ENCODE measurements at places on chromosomes 1 and 21. TPM values are rescaled to one million over a fixed set of nuclear protein-coding genes. Genes with fewer than 3 reads are reported as not detected.

The BEND5 gene
- 1.9 TPM for total RNA-seq

The EXO1 gene
- total RNA-seq = 30.2 TPM

GRCh38 chr1:111758373-111758772 is 2.7 kb downstream of the DDX20 start:
- DNase-seq = no peak

DNA sequence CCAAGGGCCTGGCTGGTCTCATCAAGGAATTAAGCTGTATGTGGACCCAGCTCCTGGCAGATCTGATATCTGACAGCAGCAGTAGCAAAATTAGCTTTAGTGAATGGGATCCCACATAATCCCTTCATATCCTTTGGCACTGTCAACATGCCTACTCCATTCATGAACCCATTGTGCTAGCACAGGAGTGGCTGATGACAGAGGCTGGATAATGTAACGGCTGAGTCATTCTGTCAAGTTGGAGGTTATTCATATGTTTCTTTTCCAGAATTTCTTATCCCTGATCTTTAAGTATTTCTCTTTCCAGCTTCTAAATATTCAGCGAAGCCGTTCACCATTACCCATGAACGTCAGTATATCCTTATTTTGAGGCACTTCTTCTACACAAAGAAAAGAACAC is 84.3 kb downstream of the EXTL2 start:
- no peak for DNase-seq

DNA sequence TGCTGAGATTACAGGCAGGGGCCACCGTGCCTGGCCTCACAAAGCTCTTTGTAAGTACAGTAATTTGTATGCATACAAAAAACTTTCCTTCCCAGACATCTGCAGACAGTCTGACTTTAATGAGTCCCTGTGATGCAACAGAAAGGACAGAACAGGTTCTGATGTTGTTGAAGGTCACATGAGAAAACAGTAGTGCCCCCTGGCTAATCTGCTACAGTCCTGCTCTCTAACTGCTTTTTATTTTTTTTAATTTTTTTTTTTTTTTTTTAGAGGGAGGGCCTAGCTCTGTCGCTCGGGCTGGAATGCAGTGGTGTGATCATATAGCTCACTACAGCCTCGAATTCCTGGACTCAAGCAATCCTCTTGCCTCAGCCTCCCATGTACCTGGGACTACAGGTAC is 36.7 kb downstream of the ACBD3 start:
- no peak for DNase-seq

DNA sequence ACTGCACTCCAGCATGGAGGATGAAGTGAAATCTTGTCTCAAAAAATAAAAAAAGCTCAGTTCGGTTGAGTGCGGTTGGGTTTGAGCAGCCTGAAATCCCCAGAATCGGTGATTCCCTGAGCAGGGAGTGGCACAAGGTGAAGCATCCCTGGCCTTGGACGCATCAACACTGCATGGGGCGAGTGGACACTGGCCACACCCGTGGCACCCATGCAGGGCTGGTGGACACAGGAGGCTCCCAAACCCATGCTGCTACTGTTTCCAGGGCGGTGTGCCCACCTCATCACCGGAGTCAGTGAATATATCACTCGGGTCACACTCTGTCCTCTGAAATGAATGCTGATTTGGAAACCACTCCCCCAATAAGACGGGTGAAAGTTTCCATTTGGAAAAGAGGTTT is 53.4 kb upstream of the ACTRT2 start:
- DNase-seq = no peak

DNA sequence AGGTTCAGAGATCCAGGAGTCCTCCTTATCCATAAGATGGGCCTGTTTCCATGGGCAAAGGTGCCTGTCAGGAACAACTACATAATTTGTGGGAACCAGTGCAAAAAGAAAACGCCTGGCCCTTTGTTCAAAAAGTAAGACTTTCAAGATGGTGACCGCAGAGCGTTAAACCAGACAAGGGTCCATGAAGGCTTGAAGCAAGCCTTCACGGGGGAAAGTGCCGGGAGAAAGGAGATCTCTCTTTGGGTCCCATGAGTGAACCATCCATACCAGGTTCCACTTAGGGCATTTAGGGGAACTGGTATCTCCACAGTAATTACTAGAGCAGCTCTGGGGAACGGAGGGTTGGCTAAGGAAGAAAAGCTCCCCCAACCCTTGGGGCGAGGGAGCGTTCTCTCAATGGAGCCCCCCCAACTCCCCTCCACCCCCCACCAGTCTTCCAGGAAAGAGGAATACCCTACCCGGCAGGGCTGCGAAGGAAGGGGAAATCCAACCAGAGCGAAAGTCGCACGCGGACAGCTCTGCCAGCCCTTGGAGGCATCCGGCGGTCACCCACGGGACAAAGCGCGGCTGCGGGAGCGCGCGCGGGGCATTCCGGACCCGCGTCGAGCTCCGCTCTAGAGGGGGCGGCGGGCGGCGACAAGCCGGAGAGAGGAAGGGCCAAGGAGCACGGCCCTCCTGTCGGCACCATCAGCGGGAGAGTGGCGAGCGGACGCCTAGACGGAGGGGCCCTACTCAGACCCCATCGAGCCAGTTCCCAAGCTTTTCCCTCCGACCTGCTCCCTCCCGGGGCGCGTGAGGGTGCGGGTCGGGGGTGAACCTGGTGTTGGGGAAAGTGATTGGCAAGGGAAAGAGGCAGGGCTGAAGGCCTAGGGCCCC is 687 bp upstream of the RASSF5 start:
- no peak for DNase-seq

DNA sequence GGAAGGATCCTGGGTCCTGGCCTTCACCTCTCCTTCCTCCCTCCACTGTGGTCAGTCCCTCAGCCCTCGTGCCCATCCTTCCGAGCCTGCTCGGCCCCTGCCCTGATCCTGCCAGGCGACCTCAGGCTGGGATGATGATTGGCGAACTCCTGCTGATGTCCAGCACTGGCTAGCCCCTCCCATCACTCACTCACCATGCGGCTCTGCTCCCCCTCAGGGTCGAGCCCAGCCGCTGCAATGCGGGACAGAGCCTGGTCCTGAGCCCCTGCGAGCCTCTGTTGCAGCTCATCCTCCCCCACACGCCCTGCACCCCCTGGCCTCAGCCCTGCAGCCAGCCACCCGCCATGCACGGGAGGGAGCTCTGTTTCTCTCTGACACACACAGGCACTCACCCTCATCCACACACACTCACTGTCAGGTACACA is 100.2 kb downstream of the DMRTB1 start:
- no peak for DNase-seq

- no peak for DNase-seq
These were observed 729 bp downstream of the APP start for GRCh38 chr21:26169611-26170470.

DNA sequence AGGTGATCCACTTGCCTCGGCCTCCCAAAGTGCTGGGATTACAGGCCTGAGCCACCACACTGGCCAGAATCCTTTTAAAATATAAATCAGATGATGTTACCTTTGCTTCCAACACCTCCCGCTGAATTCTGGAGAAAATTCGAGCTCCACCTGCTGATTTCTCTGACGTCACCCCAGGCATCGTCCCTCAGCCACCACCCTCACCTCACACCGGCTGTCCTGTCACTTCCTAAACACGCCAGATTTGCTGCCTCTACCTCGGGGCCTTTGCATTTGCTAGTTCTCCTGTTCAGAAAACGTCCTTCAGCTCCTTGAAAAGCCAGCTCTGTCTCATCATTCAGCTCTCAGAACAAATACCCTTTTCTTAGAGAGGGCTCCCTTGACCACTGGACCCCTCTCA is 57.9 kb downstream of the FBXO2 start:
- no peak for DNase-seq

- DNase-seq = no peak
These were observed 107.1 kb downstream of the TAS1R2 start for GRCh38 chr1:18752409-18752808.
